ENCODE measurements at places on chromosomes 1 and 21.

- no peak for DNase-seq
Measured at GRCh38 chr21:43005635-43006034, 31.3 kb downstream of the PKNOX1 start.

- DNase-seq = no peak
Measured at GRCh38 chr1:233540816-233541215, 73.1 kb upstream of the KCNK1 start.

DNA sequence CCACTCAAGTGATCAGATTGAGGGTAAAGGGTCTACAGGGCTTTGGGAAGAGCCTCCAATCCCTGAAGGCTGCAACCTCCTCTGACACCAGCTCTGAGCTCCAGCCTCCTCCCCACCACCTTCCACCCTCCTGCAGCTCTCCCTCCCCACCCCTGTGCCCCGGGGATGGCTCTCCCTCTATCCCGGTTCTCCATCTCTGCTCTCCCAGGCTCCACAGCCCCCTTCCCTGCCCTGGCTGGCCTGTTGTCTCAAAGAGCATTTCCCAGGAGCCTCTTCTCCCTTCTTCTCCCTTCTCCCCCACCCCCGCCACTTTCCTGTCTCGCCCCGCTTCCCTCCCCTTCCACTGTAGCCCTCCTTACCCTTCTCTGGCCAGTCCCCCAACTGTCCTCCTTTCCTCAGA is 1.1 kb downstream of the PLEKHA6 start:
- DNase-seq = no peak

DNA sequence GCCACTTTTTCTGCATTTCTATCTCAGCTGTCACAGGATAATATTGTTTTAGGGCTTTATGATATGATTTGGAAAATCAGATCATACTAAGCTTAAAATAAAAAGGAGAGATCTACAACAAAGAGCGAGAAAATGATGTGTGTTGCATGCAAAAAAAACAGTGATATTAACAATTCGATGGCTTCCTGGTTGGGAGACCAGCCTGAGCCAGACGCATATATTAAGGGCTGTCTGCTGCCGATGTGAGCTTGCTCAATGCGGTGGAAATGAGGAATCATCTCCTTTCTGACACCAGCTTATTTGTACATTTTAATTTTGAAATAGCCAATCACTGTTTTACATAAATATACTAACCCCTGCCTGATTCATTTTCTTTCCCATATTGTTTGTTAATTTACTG is 862.6 kb downstream of the USP25 start:
- no peak for DNase-seq

DNA sequence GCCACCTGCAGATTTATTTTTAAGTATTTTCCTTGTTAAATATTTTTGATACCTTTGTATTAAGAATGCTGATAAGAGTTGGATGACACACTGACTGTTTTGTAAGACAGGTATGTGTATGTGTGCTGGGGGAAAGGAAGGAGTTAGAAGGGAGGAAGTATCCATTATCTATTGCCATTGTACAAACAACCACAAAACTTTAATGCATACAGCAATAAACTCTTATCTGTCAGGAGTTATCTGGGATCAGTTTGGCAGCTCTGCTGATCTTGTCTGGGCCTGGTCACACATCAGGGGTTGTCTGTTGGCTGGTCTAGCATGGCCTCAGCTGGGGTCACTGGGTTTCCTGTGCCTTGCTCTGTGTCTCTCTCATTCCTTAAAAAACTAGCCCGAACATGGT is 423.9 kb upstream of the USP24 start:
- DNase-seq = no peak

DNA sequence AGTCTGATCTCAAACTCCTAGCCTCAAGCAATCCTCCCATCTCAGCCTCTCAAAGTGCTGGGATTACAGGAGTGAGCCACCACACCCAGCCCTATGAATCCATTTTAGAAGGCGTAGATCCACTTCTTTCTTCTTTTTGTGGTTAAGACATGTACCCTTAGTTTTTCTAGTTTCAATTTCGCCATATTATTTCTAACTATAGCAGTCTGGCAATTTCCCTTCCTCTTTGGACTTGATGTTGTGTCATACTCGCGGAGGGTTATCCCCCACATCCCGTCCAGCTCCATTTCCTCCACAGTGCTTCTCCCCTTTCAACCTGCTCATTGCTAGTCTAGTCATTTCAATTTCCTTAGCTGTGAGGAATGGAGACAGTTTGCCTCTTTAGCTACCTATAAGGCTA is 5.2 kb upstream of the LRRC8D start:
- DNase-seq = no peak

DNA sequence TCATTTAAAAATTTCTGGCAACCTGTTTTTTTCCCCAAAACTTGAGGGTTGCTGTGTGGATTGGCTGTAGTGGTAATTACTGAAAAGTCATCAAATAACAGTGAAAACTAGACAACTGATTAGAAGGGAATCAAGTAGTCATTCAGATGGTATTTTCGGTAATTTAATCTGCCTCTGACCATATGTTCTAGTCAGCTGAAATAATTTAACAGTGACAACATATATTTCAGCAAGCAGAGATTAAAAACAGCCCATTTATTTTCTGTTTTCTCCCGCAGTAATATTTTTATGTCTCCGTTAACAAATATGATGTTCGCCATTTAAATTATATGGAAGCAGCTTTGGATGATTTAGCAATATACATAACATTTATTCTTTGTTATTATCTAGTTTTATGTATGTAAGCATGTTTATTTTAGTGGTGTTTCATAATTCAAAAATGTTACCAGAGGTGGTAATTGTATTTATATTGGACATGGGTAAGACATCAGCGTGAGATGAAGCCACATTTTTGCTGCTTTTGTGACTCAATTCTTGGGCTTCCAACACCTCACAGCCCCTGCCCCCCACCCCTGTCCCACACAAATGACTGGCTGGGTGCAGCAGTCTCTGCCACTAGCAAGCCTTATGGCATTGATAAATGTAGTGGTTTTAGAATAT is 104.4 kb downstream of the GALNT2 start:
- DNase-seq = no peak

- DNase-seq = no peak
Measured at GRCh38 chr1:208167261-208167869, 76.8 kb downstream of the PLXNA2 start.

DNA sequence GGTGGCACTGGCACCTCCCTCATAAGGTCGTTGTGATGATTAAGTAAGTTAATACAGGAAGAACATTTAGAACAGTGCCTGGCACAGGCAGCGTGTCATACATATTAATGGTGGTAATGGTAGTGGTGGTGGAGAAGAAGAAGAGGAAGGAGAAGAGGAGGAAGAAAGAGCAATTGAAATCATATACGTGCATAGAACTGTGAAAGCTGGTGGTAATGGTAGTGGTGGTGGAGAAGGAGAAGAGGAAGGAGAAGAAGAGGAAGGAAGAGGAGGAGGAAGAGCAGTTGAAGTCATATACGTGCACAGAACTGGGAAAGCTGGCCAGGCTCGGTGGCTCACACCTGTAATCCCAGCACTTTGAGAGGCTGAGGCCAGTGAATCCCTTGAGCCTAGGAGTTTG is 121.3 kb upstream of the HOOK1 start:
- no peak for DNase-seq

GRCh38 chr1:168726281-168726680 is 2.7 kb downstream of the DPT start:
- DNase-seq = no peak

DNA sequence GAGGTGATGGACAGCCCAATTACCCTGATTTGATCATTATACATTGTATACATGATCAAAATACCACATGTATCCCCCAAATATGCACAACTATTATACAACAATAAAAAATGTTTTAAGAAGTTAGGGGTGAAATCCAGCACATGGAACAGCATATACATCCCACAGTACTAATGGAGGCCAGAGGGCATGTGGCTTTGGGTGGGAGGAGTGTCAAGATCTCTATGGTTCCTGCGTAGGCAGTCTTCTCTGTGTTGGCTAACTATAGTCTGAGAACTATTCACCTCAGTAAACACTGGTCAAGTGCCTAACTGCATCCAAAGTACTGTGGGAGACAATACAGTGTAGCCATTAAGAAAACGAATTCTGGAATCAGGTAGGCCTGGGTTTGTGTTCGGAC is 74.1 kb downstream of the GADD45A start:
- no peak for DNase-seq

Measured in SK-N-MC (cell line).